Fibroblast of the aortic adventitia (primary cell): ENCODE measurements at places on chromosomes 7 and 10.
A peak's percentile ranks its signal among the peaks of the same experiment; 100 is the strongest.

- DNase-seq, result no peak
Measured at GRCh38 chr10:1932692-1933094, 195.4 kb upstream of the ADARB2 start.

- no peak for DNase-seq
Measured at GRCh38 chr7:16712916-16713315, 40.6 kb upstream of the TSPAN13 start.

DNA sequence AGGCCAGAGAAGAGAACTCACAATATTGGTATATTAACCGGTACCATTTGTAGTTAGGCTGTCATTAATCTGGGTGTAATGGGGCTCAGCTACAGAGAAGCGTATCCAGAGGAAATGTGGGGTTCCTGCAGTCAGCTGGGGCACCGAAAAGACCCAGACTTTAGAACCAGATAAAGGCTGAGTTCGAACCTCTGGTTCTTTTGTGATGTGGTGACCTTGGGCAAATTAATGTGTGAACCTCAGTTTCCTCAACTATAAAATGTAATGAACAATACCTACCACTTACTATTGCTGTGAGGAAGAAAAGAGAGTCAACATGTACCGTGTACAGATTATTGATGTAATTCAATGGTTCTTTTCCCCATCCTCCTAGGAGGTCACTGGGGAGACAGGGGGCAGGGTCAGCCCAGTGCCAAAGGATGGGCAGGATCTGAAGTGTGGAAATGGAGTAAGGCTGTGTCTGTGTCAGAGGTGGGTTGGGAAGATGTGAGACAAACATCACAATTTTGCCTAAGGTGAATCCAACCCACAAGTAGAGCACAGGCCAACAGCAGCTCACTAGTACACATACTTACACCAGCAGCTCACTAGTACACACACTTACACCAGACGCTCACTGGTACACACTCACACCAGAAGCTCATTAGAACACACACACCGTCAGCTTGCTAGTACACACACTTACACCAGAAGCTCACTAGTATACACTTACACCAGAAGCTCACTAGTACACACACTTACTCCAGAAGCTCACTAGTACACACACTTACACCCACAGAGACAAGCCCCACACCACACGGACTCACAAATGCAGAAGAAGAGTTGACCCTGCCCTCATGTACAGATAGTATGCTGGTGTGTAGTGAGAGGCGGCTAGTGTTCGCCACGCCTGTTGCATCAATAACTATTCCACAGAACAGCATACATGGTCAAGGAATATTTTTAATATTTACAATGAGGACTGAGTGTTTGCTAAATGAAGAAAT, 28.0 kb downstream of the PRSS2 start:
- DNase-seq, result no peak

DNA sequence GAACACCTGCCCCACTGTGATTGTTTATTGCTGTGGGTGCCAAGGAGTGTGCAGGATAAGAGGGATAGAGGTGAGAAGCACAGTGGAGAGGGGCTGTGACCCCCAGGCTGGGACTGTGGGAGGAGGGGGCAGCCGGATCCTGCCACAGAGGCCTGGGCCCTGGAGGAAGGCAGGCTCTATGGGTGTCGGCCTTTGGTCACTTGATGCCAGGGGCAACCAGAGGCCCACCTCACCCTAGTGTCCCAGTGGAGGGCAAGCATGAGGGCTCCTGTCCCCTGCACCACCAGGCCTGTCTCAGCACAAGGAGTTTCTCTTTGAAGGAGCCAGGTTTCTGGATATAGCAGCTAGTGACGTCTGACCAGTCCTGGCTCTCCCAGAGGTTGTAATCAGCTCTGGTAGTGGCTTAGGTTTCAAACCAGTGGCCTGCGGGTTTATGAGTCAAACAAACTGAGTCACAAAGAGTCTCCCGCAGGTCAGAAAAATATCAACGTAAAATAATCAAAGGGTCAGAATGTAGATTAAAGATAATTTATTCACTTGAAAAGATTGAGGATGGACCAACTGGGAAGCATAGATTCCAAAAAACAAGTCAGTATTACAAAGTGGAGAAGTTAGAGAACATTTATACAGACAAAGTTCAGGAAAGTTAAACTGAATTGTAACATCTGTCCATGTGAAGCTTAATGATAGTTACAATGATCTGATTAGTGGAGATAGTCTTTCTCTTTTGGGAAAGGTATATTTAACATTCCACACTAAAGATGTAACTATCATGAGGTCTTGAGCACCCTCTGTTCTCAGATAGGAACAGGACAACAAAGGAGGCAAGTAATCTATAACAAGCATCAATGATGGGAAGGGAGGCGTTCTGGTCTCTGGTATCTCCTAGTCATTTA, 37.2 kb upstream of the ZNF488 start:
- DNase-seq, result peak; percentile 81
